Fibroblast of skin of abdomen (primary cell): ENCODE measurements at places on chromosomes 1 and 21.

GRCh38 chr1:10795276-10796021 lies 997 bp downstream of the CASZ1 start:
- DNase-seq = no peak

GRCh38 chr1:93980320-93981273 lies 71.4 kb upstream of the GCLM start:
- peak; percentile 62 for DNase-seq

GRCh38 chr1:89487972-89488371 lies 36.7 kb upstream of the LRRC8B start:
- no peak for DNase-seq

GRCh38 chr1:65049941-65050713 lies 83.8 kb upstream of the JAK1 start:
- DNase-seq = no peak

GRCh38 chr1:92862605-92863004 lies 30.8 kb downstream of the RPL5 start:
- DNase-seq = peak; percentile 40

GRCh38 chr1:224565186-224565585 lies 50.9 kb upstream of the CNIH3 start:
- peak; percentile 79 for DNase-seq

DNA sequence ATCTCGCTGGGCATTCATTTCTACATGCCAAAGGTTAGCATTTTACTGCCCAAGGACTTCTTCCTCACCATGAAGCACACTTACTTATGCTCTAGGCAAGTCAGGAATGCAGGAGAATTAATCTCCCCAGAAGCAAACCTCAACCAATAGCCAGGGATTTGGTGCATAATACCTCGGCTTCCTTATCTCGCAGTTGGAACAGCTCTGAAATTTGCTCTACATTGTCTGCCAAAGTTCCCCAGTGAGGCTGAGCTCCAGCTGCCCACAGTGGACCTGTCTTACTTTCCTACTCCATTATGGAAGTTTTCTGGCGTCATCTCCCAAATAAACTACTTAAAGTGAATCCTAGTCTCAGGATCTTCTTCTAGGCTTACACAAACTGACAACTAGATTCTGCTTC lies 57.6 kb upstream of the PPM1J start:
- DNase-seq = no peak

DNA sequence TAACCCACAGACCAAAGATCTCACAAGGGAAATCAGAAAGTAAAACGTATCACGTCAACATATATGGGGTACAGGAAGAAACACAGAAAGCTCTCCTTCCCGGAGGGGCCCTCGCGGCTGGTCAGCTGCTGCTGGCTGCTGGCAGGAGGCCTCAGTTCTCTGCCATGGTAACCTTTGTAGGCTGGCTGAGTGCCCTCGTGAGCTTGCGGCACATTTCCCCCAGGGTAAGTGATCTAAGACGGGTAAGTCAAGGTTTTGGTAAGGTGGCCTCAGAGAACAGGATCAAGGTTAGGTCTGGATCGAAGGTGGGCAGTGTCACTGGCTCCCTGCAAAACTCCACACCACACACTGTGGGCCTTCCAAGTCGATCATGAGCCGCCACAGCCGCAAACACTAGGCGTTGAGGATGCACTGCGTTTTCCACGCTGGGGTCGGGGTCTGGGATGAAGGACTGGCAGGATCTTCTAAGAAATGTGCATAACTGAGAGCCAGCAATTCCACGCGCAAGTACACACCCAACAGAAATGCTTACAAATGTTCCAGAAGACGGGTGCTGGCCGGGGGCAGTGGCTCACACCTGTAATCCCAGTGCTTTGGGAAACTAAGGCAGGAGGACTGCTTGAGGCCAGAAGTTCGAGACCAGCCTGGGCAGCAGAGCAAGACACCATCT lies 33.9 kb downstream of the WDR4 start:
- no peak for DNase-seq

- DNase-seq = no peak
Observed at GRCh38 chr1:47478090-47478489, 40.2 kb downstream of the FOXD2 start.

DNA sequence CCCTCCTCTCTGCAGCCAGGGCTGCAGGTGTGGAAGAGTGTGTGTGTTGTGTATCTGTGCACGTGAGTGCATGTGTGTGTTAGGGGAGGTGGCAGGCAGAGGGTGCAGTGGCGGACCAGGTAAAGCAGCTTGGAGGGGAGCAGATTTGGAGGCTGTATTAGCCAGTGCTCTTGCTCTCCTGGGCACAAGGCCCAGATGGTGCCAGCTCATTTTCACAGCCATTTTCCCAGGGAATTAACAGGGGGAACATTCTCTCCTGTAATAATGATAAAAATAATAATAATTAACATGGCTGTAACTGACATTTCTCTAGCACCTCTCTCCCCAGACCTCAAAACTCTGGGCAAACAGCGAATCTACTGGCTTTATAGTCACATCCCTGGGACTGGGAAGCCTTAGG lies 43.6 kb downstream of the LRRN2 start:
- DNase-seq = no peak

- DNase-seq = peak; percentile 16
Observed at GRCh38 chr1:196355206-196355786, 252.9 kb downstream of the KCNT2 start.

- no peak for DNase-seq
Observed at GRCh38 chr1:160460214-160460642, 59.9 kb downstream of the VANGL2 start.

DNA sequence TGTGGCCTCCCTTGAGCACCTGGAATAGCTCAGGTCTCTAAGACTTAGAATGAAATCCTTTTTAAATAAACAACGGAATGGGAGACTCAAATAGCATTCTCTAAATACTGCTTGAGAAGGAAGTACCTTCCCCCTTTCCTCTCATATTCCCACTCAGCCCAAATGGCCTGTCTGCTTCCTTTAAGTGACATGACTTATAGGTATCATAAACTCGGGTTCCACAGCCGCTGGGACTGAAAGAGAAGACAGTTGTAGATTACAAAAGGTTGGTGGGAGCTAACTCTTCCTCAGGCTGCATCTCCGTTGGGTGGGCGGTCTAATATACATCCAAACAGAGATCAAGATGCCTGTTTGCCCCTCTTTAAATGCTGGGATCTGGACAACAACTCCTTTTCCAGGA lies 1.2 kb upstream of the HMCN1 start:
- no peak for DNase-seq

DNA sequence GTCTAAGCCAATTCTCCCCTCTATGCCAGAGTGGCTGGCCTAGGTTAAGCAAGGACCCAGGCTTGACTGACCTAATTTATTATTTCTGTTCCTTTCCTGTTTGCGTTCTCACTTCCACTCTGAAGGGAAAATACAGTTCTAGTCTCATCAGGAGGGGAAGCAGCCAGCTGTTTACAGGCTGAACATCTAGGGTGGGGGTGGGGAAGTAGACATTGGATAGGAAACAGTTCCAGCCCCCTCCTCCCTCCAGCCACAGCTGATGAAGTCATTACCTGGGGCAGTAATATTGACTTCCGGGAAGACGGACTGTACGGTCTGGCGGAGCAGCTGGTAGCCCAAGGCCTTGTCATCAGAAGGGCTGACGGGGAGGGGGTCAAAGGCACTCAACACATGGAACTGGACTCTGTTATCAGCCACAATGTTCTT lies 17.6 kb downstream of the PM20D1 start:
- DNase-seq = no peak

- no peak for DNase-seq
Observed at GRCh38 chr1:174364996-174365736, 82.6 kb upstream of the GPR52 start.

DNA sequence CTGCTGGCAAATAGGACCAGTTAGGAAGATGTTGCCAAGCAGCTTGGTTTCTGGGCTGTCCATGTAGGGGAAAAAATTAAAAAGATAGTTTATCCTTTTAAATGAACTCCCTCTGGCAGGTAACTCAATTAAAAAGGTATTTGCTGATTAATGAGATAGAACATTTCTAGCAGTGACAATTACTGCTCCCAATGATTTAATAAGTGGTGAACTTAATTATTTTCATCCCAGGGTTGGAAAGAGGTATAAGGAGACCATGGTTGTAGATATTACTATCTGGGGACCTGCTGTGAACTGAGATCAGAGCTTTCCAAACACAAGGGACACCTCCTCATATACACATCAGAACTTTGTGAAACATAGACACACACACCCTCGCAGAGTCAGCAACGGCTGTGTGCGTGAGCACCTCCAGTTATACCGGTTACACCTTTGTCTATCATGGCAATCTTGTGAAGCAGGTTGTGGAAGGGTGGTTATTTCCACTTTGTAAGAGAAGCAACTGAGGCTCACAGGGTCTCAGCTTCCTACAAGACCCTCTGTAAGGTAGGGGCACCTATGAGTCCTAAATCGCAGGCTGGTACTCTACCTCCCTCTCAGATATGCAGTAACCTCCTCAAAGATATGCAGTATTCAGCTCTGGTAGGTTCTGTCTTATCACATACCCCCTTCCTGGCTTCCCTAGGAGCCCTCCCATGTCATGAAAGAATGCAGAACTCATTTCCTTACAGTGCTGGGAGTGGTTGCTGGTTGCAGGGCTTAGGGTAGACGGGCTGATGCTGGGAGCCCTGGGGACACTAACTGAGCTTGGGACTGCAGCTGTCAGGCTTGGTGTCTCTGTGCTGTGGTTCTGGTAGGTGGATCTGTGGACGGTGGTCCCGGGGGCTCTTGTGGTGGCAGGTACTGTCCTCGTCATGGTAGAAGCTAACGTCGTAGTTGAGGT lies 18.5 kb upstream of the MAGOH start:
- DNase-seq = no peak

GRCh38 chr1:9271283-9271682 lies 21.4 kb upstream of the SPSB1 start:
- peak; percentile 57 for DNase-seq

- DNase-seq = no peak
Observed at GRCh38 chr1:179958359-179958758, 3.7 kb downstream of the CEP350 start.

GRCh38 chr1:53740621-53741105 lies 1.7 kb upstream of the GLIS1 start:
- DNase-seq = peak; percentile 89

DNA sequence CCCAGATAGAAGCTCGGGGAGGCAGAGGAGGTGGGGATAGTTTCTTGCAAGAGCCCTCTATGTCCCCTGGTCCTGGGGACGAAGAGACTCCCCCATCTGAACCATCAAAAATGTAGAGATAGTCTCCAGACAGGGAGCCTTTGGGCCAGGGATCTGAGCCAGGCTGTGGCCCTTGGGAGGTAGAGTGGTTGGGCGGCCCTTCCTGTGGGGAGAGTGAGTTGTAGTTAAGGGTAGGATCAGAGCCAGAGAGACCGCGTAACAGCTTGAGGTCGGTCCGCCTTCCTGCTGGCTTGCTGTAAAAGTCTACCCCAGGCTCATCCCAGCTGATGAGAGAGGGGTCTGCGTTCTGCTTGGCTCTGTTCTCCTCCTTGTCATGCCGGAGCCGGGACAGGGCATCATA lies 25.3 kb downstream of the PIK3C2B start:
- DNase-seq = no peak

DNA sequence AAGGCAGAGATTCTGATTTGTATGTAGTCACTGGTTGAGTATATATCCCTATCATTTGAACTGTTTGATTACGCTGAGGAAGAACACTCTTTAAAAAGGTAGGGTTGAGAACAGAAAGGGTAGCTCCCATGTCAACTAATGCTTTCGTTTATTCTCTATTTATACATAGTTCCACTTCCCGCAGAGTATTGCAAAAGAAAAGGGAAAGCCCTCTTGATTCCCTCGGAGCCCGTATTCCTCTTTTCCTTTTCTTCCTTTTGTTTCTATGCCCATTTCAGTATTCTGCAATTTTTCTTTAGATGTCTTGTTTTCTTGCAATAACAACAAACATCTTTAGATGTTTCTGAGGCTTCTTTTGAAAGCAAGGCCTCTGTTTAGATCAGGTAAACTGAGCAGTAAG lies 78.2 kb downstream of the DNTTIP2 start:
- no peak for DNase-seq

DNA sequence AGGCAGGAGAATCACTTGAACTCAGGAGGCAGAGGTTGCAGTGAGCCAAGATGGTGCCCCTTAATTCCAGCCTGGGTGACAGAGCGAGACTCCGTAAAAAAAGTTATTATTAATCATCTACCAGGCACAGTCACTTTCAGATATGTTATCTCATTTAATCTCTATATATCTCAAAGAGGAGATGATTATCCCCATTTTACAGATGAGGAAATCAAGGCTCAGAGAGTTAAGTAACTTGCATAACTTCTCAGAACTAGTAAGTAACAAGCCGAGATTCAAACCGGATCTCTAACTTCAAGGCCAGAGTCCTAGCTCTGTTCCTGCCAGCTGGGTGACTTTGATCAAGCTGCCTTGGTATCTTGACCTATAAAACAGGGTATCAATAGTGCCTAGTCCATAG lies 17.5 kb downstream of the DIO1 start:
- no peak for DNase-seq

- DNase-seq = no peak
Observed at GRCh38 chr1:1073743-1074587, at the start of gene RNF223. RNF223 (minus strand) TSS chr1:1074306; CDS start chr1:1072566, 1,740 bp downstream.

- DNase-seq = peak; percentile 67
Observed at GRCh38 chr1:24765308-24765988, 20.2 kb downstream of the CLIC4 start.

DNA sequence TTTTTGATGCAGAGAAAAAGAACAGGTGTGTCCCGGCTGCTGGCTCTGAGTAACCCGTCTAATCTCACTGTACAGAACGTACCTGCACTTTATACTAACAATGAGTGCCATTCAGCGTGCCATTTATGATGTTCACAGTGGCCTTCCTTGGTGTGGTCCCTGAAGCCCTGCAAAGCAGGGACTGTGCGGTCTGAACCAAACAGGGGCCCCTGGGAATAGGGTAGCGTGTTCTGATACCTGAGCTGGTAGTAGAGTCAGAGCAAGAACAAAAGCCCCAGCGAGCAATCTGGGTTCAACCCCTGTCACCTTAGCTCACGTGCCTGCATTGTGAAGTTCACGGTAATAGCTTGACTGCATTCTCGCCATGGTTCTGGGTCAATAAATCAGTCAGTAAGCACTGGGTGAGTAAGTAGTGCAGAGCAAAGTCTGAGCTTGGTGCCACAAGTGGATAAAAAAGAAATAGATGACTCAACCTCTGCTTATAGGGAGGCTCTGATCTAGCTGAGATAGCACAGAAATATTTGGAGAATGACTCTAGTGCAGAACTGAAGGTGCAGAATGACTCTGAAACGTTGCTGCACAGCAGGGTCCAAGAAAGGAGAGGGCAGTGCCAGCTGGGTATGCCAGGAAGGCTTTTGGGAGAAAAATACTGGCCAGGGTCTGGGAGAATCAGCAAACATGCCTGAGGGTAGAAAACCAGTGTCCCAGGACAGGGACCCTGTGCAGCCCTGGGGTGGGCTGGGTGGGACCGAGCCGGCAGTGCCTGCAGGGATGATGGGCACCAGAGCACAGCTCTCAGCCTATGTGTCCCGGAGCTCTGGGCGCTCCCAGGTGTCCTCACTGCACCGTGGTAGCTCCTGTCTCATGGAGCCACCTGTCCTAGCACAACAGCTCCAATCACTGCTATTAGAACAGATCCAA lies 125.9 kb downstream of the RHOU start:
- peak; percentile 95 for DNase-seq

GRCh38 chr21:36980280-36981048 lies 14.0 kb upstream of the HLCS start:
- no peak for DNase-seq
